ENCODE measurements at places on chromosomes 5 and 9. TPM values are rescaled to one million over a fixed set of nuclear protein-coding genes. Genes with fewer than 3 reads are reported as not detected.

- no peak overlapping the region for H3K27ac ChIP-seq
- H3K4me1 ChIP-seq: no peaks in the 10 kb centered on the region
- H3K4me3 ChIP-seq: no peak overlapping the region
- H3K27me3 ChIP-seq: peaks cover 6% of the 10 kb centered on the region
Observed at GRCh38 chr9:134127065-134127580, 8.8 kb upstream of the WDR5 start.

Gene PCDHA3
- 2.6 TPM for total RNA-seq

- no peak overlapping the region for H3K27ac ChIP-seq
- H3K27me3 ChIP-seq: peaks cover 1% of the 10 kb centered on the region
- DNase-seq: no peak
- H3K36me3 ChIP-seq: no peaks in the 10 kb centered on the region
- no peak overlapping the region for H3K4me3 ChIP-seq
- no peaks in the 10 kb centered on the region for H3K4me1 ChIP-seq
Observed at GRCh38 chr5:143537056-143537455, 133.6 kb upstream of the NR3C1 start.

DNA sequence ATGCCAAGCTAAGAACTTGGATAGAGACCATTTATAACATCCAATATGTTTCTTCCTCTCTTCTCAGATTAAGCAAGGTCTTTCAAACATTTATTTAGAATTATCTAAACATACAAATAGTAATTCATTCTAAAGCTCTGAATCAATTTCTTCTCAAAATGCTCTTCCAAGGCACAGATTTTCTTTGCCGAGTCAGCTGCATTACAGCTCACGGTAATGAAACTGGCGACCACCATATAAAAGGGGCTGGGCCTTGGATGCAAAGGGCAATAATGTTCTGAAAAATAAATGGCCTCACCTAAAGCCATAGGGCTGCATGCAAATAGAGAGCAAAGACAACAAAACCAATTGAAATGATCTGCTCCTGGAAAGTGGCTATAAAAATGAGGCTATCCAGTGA lies 63.8 kb downstream of the MED27 start:
- H3K36me3 ChIP-seq: peaks cover 8% of the 10 kb centered on the region
- DNase-seq: no peak
- peaks cover 1% of the 10 kb centered on the region for H3K27me3 ChIP-seq

- DNase-seq: no peak
- no peak overlapping the region for H3K4me3 ChIP-seq
- H3K36me3 ChIP-seq: no peaks in the 10 kb centered on the region
- no peak overlapping the region for H3K27ac ChIP-seq
Observed at GRCh38 chr5:129691220-129691619, 56.7 kb upstream of the MINAR2 start.

Gene EIF4E1B
- 0.54 TPM for total RNA-seq

Gene PLGRKT
- total RNA-seq: 4.8 TPM

DNA sequence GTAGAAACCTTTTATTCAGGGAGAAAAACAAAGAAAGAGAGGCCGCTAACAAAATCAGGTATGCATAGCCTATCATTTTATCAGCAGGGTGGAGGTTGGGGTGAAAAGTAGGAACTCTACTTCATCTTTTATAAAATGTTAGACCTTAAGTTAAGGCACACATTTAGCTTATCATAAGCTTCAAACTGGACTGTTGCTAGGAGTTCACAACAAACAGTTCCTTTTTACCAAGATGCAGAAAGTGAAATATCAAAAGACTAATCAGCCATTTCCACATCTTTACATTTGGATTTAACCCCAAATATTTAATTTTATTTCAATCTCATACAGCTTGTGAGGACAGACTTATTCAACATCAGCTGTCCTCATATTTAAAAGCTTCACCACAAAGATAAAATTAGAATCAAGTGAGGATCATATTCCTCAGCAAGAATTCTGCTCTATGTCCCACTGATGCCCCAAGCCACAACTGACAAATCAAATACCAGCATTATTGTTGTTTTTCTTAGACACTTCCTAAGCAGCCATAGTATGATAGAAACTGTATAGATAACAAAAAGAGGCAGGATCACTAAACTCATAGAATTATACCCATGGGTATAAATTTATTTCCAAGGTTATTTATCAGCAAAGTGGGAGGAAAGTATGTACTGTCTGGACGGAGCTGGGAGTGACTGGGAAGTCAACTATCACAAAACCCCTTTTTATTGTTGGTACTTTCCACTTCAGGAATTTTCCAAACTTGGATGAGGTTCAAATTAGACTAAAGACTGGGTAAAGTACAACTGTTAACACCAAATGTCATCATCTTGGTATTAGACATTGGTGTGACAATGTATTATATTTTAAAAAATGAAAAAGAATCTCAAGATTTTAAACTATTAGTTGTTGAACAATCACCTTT lies 29.9 kb upstream of the MYOT start:
- H3K4me1 ChIP-seq: peaks cover 6% of the 10 kb centered on the region
- H3K4me3 ChIP-seq: no peak overlapping the region
- DNase-seq: no peak
- peaks cover 1% of the 10 kb centered on the region for H3K27me3 ChIP-seq
- no peaks in the 10 kb centered on the region for H3K36me3 ChIP-seq

Gene GMCL2
- total RNA-seq: not detected

Gene DMRT1
- not detected for total RNA-seq

- H3K4me3 ChIP-seq: no peak overlapping the region
- peaks cover 5% of the 10 kb centered on the region for H3K27me3 ChIP-seq
- peaks cover 9% of the 10 kb centered on the region for H3K4me1 ChIP-seq
- peaks cover 8% of the 10 kb centered on the region for H3K36me3 ChIP-seq
- H3K27ac ChIP-seq: no peak overlapping the region
- no peak for DNase-seq
Observed at GRCh38 chr5:1502046-1502736, 21.6 kb downstream of the LPCAT1 start.

DNA sequence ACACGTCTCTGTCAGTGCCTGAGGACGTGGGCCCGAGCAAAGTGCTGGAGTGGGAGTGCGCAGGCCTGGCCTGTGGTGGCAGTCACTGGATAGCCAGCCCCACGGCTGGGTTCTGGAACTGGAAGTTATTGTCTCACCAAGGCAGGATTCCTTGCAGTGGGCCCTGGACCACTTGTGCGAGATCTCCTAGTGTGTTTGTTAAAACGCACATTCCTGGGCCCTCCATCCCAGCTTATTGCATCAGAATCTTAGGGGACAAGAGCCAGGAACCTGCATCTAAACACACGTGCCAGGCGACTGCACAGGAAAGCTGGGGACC lies 26.9 kb downstream of the PTPA start:
- H3K27me3 ChIP-seq: peaks cover 10% of the 10 kb centered on the region
- no peak overlapping the region for H3K4me3 ChIP-seq
- H3K27ac ChIP-seq: no peak overlapping the region
- H3K4me1 ChIP-seq: peaks cover 44% of the 10 kb centered on the region

Gene TRPM3
- 0.54 TPM for total RNA-seq

GRCh38 chr5:91315701-91316100 lies 67.4 kb downstream of the ARRDC3 start:
- H3K27ac ChIP-seq: no peak overlapping the region
- peaks cover 19% of the 10 kb centered on the region for H3K4me1 ChIP-seq
- no peaks in the 10 kb centered on the region for H3K36me3 ChIP-seq
- DNase-seq: no peak
- no peak overlapping the region for H3K4me3 ChIP-seq
- peaks cover 4% of the 10 kb centered on the region for H3K27me3 ChIP-seq

Measured in endothelial cell (in vitro differentiated cells).